PC-3 (cell line): ENCODE measurements at places on chromosomes 4 and X. TPM values are rescaled to one million over a fixed set of nuclear protein-coding genes. Genes with fewer than 3 reads are reported as not detected.

The PABPC1L2A gene
- not detected in 2 replicates for total RNA-seq

The ADAM29 gene
- not detected in 2 replicates for total RNA-seq

The FHL1 gene
- 42.4 and 51.8 TPM in 2 replicates for total RNA-seq

The TET2 gene
- 5.6 and 5.8 TPM in 2 replicates for total RNA-seq

The RS1 gene
- total RNA-seq = not detected in 2 replicates

The TMEM33 gene
- 70.3 and 97.4 TPM in 2 replicates for total RNA-seq

The RBM47 gene
- total RNA-seq = 34.7 and 47.6 TPM in 2 replicates

GRCh38 chr4:182023469-182023868 lies 219.7 kb upstream of the TENM3 start:
- H3K4me3 ChIP-seq = no peak overlapping the region
- H3K27me3 ChIP-seq = no peaks in the 10 kb centered on the region
- no peak for DNase-seq
- H3K4me1 ChIP-seq = no peaks in the 10 kb centered on the region

- no peaks in the 10 kb centered on the region for H3K27me3 ChIP-seq
- no peaks in the 10 kb centered on the region for H3K4me1 ChIP-seq
- no peak overlapping the region for H3K27ac ChIP-seq
- DNase-seq = no peak
- no peaks in the 10 kb centered on the region for H3K36me3 ChIP-seq
Observed at GRCh38 chr4:10348241-10348640, 109.0 kb downstream of the ZNF518B start.

- no peak overlapping the region for H3K4me3 ChIP-seq
- peak; percentile 53 for DNase-seq
- H3K27me3 ChIP-seq = no peaks in the 10 kb centered on the region
- no peaks in the 10 kb centered on the region for H3K4me1 ChIP-seq
Observed at GRCh38 chr4:53313510-53313909, 52.4 kb downstream of the SCFD2 start.

GRCh38 chr4:184375027-184375426 lies 99.3 kb downstream of the IRF2 start:
- peaks cover 22% of the 10 kb centered on the region for H3K4me1 ChIP-seq
- H3K4me3 ChIP-seq = no peak overlapping the region
- no peaks in the 10 kb centered on the region for H3K36me3 ChIP-seq
- no peaks in the 10 kb centered on the region for H3K27me3 ChIP-seq
- peak; percentile 65 for DNase-seq
- peak overlapping the region; percentile 61 for H3K27ac ChIP-seq

DNA sequence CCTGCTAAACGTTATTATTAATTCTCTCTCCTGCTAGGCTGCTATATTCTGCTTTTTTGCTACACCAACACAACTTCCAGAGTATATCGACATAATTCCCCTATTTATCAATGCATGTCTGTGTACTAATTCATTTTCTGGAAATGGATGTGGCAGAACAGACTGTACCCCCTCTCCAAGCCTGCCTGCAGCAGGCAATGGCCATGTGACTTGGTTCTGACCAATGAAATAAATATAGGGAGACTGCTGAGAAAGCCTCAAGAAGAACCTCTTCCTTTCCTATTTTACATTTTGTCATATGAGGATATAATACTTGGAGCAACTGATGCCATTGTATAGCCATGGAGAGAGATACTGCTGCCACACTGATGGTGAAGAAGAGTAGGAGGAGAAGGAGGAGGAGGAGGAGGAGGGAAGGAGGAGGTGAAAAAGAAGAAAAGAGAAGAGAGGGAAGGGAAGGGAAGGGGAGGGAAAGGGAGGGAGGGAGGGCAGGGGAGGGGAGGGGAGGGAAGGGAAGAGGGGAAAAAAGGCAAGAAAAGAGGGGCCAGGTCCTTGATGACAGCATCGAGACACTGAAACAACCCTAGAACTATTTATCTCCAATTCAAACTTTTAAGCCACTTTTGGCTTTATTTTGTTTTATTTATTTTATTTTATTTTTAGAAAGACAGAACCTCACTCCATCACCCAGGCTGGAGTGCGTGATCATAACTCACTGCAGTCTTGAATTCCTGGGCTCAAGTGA lies 57.0 kb upstream of the SPP1 start:
- H3K27ac ChIP-seq = no peak overlapping the region
- no peak for DNase-seq
- no peaks in the 10 kb centered on the region for H3K36me3 ChIP-seq
- peaks cover 12% of the 10 kb centered on the region for H3K27me3 ChIP-seq

DNA sequence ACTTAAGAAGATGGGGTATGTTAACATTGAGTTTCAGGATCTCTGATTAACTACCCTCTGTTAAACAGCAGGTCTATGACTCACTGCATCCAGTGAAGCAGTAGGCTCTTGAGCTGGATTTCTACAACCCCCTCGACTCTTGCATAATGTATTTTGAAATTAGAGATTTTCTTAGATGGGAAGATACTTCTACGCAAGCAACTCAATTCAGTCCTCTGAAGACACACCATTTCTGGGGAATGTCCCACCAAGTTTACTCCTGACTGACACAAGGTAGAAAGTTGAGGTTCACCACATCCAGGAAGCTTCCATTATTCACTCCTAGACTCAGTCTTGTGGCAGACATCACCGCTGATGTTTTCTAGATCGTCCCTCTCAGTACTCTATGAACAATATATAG lies 12.9 kb downstream of the PALLD start:
- no peak for DNase-seq
- no peak overlapping the region for H3K27ac ChIP-seq
- no peak overlapping the region for H3K4me3 ChIP-seq

GRCh38 chr4:182263562-182263961 lies 20.4 kb downstream of the TENM3 start:
- no peaks in the 10 kb centered on the region for H3K27me3 ChIP-seq
- no peaks in the 10 kb centered on the region for H3K36me3 ChIP-seq
- DNase-seq = no peak
- H3K4me3 ChIP-seq = no peak overlapping the region
- no peak overlapping the region for H3K27ac ChIP-seq

GRCh38 chr4:78370631-78371372 lies 180.8 kb upstream of the ANXA3 start:
- no peaks in the 10 kb centered on the region for H3K27me3 ChIP-seq
- H3K4me3 ChIP-seq = no peak overlapping the region
- no peaks in the 10 kb centered on the region for H3K36me3 ChIP-seq
- peaks cover 10% of the 10 kb centered on the region for H3K4me1 ChIP-seq
- H3K27ac ChIP-seq = no peak overlapping the region
- DNase-seq = peak; percentile 58

DNA sequence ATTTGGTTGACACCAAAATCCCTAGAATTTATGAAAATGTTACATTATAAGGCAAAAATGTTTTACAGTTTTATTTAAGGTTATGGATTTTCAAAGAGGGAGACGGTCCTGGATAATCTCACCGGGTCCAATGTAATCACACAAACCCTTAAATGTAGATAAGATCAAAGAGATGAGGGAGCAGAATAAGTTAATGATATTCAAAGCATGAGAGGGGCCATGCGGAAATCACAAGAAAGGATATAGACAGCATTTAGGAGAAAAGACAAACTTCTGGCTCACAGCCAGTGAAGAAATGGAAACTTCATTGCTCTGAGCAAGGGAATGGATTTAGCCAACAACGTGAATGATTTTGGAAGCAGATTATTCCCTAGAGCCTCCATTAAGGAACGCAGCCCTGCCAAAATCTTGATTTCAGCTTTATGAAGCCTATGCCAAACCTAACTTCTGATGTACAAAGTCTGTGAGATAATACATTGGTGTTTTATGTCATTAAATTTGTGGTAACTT lies 684.4 kb upstream of the GNPDA2 start:
- H3K4me1 ChIP-seq = no peaks in the 10 kb centered on the region
- H3K4me3 ChIP-seq = no peak overlapping the region
- DNase-seq = no peak
- H3K27ac ChIP-seq = no peak overlapping the region

DNA sequence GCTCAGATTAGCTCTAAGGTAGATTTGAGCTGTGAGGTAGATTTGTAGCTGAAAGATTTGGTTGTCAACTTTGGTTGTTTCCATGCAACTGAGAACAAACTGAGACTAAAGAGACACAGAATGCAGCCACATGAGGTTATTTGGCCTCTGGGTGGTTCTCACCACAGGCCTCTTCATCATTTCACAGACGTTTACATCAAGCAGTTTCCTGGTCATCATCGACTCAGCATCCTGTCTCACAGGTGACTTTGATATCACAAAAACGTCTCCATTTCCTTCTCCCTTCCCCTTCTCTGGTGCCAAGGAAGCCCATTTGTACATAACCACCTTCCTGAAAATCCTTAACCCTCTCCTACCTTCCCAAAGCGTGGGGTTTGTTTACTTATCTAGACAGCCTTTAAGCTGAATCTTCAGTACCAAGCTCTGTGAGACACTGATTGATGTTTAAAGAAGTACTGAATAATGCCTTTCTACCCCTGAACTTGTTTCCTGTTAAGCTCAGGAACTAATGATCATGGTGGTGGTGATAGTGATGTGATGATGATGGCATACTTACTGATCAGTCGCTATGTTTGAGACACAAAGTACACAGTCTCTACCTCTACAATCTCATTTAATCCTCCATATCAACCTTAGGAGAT lies 81.9 kb downstream of the FAM114A1 start:
- no peaks in the 10 kb centered on the region for H3K27me3 ChIP-seq
- no peak overlapping the region for H3K4me3 ChIP-seq
- no peaks in the 10 kb centered on the region for H3K36me3 ChIP-seq
- H3K4me1 ChIP-seq = peaks cover 21% of the 10 kb centered on the region
- peak overlapping the region; percentile 54 for H3K27ac ChIP-seq
- DNase-seq = peak; percentile 48

- H3K36me3 ChIP-seq = peaks cover 7% of the 10 kb centered on the region; the same call in 1 of the 2 replicates
- DNase-seq = peak; percentile 39
- peaks cover 71% of the 10 kb centered on the region for H3K4me1 ChIP-seq
- H3K4me3 ChIP-seq = no peak overlapping the region
Observed at GRCh38 chr4:74619931-74620702, 174.2 kb downstream of the BTC start.

- H3K27me3 ChIP-seq = no peaks in the 10 kb centered on the region
- no peaks in the 10 kb centered on the region for H3K4me1 ChIP-seq
- no peak for DNase-seq
- H3K27ac ChIP-seq = no peak overlapping the region
Observed at GRCh38 chrX:153956044-153956907, 11.8 kb upstream of the RENBP start.

- no peaks in the 10 kb centered on the region for H3K36me3 ChIP-seq
- H3K4me3 ChIP-seq = peak overlapping the region; percentile 87
Observed at GRCh38 chr4:87423317-87424098, 1.1 kb downstream of the NUDT9 start.

DNA sequence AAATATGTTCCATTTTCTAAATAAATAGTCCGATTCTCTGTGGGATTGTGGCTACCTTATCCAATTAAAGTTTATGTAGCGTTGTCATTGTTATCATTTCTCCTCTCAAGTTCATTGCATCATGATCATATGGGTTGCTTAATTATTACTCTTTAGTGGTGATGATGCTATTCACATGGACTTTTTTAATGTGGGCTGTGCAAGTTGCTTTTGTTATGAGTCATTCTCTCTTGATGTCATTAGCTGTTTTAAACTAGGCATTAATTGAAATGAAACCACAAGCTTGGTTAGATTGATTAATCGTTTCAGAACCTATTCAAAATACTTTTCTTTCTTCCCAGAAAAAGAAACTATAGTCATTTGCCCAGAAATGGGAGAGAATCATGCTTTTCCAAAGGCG lies 38.2 kb downstream of the NHS start:
- no peaks in the 10 kb centered on the region for H3K27me3 ChIP-seq
- peaks cover 49% of the 10 kb centered on the region for H3K4me1 ChIP-seq
- DNase-seq = peak; percentile 45
- peak overlapping the region; percentile 99 for H3K27ac ChIP-seq

DNA sequence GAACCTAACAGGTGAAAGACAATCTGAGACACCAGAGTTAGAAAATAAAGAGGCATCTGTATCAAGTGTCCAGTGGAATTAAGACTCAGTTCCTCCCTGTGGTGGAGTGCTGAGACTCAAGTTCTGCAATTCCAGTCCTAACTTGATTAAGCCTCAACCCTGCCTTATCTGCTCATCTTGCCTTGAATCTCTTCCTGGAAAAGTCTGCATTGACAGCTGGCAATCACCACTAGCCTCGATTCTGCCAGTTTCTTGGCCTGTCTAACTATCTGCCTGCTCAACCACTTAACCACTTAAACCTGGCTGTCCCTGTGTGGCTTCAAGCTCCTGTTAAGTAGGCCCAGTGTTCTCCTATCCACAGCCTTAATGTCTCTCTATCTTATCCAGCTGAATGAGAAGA lies 22.4 kb upstream of the NEIL3 start:
- DNase-seq = no peak
- no peak overlapping the region for H3K27ac ChIP-seq
- no peaks in the 10 kb centered on the region for H3K4me1 ChIP-seq
- H3K27me3 ChIP-seq = no peaks in the 10 kb centered on the region
- H3K4me3 ChIP-seq = no peak overlapping the region

DNA sequence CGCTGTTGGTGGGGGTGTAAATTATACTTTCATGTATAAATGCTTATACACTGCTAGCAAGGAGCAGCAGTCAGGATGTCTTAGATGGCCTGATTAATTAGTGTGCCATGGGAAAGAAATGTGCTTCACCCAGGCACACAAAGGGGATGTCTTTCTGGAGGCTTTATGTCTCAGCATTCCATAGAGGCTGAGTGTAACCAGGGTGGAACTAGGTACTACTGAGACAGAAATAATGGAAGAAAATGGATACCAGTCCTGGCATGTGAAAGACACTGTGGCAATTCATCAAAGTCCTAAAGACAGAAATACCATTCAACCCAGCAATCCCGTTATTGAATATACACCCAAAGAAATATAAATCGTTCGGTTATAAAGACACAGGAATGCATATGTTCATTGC lies 52.5 kb downstream of the PF4 start:
- DNase-seq = no peak
- H3K4me3 ChIP-seq = no peak overlapping the region
- H3K4me1 ChIP-seq = no peaks in the 10 kb centered on the region

GRCh38 chrX:17737710-17737985 lies 355 bp downstream of the SCML1 start:
- peak overlapping the region; percentile 72 for H3K27ac ChIP-seq
- H3K4me3 ChIP-seq = peak overlapping the region; percentile 87
- H3K36me3 ChIP-seq = no peaks in the 10 kb centered on the region

DNA sequence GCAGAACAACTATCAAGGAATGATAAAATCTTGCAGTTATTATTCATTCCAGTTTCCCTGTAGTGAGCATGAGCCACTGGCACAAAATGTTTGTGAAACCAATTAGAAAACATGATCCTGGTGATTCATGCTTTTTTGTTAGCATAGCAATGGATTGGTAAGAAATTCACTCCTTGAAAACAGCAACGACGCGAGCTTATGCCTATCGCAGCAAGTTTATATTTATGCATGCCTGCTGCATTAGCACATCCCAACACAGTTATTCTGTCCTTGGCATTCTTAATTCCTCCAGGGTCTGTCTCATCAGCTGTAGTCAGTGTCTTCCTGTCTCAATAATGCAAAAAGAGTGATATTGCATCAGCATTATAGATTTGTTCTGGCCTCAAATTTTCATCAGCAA lies 975.9 kb downstream of the STIM2 start:
- no peak for DNase-seq
- H3K27ac ChIP-seq = no peak overlapping the region
- no peaks in the 10 kb centered on the region for H3K27me3 ChIP-seq
- H3K4me3 ChIP-seq = no peak overlapping the region
- H3K36me3 ChIP-seq = no peaks in the 10 kb centered on the region

- H3K27me3 ChIP-seq = no peaks in the 10 kb centered on the region
- H3K4me3 ChIP-seq = no peak overlapping the region
- H3K27ac ChIP-seq = no peak overlapping the region
- no peak for DNase-seq
- no peaks in the 10 kb centered on the region for H3K4me1 ChIP-seq
- H3K36me3 ChIP-seq = no peaks in the 10 kb centered on the region
Observed at GRCh38 chr4:169293343-169294176, 22.8 kb upstream of the SH3RF1 start.
